Non-pigmented ciliary epithelial cell (primary cell): ENCODE measurements at places on chromosomes 5 and 9.

GRCh38 chr5:66896171-66896570 is 300.0 kb downstream of the MAST4 start:
- no peak for DNase-seq

GRCh38 chr5:63768221-63768620 is 194.0 kb downstream of the HTR1A start:
- DNase-seq: no peak

- DNase-seq: no peak
Observed at GRCh38 chr9:13807118-13807517, 506.8 kb downstream of the NFIB start.

DNA sequence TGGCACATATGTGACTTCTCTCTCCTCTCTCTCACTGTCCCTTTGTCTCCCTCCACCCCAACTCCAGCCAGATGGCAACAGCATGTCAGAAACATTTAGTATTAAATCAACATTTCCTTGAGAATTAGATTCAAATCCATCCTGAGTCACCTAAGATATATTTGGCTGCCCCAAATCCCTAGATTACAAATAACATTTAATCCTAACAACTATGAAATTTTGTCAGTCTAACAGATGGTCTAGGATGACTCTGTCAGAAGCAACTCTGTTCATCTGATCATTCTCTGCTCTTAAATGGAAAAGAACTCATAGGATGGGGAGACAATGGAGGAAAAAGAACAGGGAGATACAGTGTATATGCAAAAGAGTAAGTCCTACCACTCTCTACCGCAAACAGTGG is 201.2 kb downstream of the TSSK1B start:
- DNase-seq: no peak

GRCh38 chr5:75277463-75277862 is 40.8 kb upstream of the ANKRD31 start:
- DNase-seq: no peak

GRCh38 chr9:34341659-34342295 is 12.4 kb downstream of the NUDT2 start:
- DNase-seq: no peak

GRCh38 chr5:82670692-82671091 is 392.5 kb upstream of the RPS23 start:
- no peak for DNase-seq

- DNase-seq: no peak
Observed at GRCh38 chr5:161064781-161065180, 212.8 kb upstream of the ATP10B start.

- DNase-seq: peak; percentile 76
Observed at GRCh38 chr9:96418083-96418919, at the start of gene ZNF367. Gene ZNF367 (minus strand): TSS chr9:96418370. CDS start chr9:96418032, 338 bp downstream.
